HT1080 (cell line): ENCODE measurements at places on chromosomes 3 and 15. TPM values are rescaled to one million over a fixed set of nuclear protein-coding genes. Genes with fewer than 3 reads are reported as not detected.

The DAPK2 gene
- total RNA-seq, result 0.43 TPM in 1 of 2 replicates, not detected in the other

The LMOD3 gene
- total RNA-seq, result 0.19 TPM in 1 of 2 replicates, not detected in the other

The LRRC49 gene
- 6.2 and 6.7 TPM in 2 replicates for total RNA-seq

The GDPGP1 gene
- total RNA-seq, result 6.3 and 6.4 TPM in 2 replicates
